ENCODE measurements at places on chromosomes 12 and 14. TPM values are rescaled to one million over a fixed set of nuclear protein-coding genes. Genes with fewer than 3 reads are reported as not detected.

FOXG1 gene
- not detected for total RNA-seq

AICDA gene
- not detected for total RNA-seq

MYH6 gene
- 1,823 TPM for total RNA-seq

- no peak overlapping the region for H3K27ac ChIP-seq
- no peak overlapping the region for H3K4me3 ChIP-seq
- DNase-seq = no peak
- H3K27me3 ChIP-seq = no peaks in the 10 kb centered on the region
Measured at GRCh38 chr14:82655770-82656169, 1122.1 kb upstream of the SEL1L start.

- no peak overlapping the region for H3K4me3 ChIP-seq
- H3K36me3 ChIP-seq = no peaks in the 10 kb centered on the region
- peaks cover 21% of the 10 kb centered on the region for H3K27me3 ChIP-seq
- DNase-seq = no peak
- no peak overlapping the region for H3K27ac ChIP-seq
Measured at GRCh38 chr14:94316692-94317091, 6.4 kb downstream of the SERPINA6 start.

GRCh38 chr12:15698377-15698871, 90.8 kb downstream of the EPS8 start:
- no peaks in the 10 kb centered on the region for H3K36me3 ChIP-seq
- no peak for DNase-seq
- H3K27me3 ChIP-seq = no peaks in the 10 kb centered on the region
- H3K4me3 ChIP-seq = peak overlapping the region; percentile 5

GRCh38 chr12:55925870-55926737, 1.6 kb downstream of the PYM1 start:
- peaks cover 16% of the 10 kb centered on the region for H3K36me3 ChIP-seq
- no peaks in the 10 kb centered on the region for H3K27me3 ChIP-seq
- H3K4me3 ChIP-seq = peak overlapping the region; percentile 83
- peaks cover 55% of the 10 kb centered on the region for H3K4me1 ChIP-seq

DNA sequence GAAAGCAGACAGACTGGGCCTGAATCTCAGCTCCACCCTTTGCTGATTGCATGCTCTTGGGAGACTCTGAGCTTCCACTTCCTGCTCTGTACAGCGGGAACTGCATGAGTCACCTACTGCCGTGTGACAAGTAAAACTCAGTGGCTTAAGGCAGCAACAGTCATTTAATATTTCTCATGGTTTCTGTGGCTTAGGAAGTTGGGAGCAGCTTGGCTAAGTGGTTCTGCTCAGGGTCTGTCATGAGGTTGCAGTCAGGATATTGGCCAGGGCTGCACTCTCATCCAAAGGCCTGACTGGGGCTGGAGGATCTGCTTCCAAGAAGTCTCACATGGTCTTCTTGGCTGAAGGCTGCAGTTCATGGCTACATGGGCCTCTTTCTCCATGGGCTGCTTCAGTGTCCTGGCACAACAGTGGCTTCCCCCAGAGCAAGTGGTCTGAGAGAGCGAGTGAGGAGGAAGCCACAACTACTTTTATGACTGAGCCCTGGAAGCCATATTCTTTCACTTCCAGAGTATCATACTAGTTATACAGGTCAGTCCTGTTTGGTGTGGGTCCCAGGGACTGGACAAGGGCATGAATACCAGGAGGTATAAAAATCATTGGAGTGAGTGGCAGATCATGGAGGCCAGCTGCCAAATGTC, 49.7 kb downstream of the FAM222A start:
- H3K4me1 ChIP-seq = peaks cover 23% of the 10 kb centered on the region
- H3K4me3 ChIP-seq = no peak overlapping the region
- DNase-seq = no peak
- no peaks in the 10 kb centered on the region for H3K36me3 ChIP-seq

DNA sequence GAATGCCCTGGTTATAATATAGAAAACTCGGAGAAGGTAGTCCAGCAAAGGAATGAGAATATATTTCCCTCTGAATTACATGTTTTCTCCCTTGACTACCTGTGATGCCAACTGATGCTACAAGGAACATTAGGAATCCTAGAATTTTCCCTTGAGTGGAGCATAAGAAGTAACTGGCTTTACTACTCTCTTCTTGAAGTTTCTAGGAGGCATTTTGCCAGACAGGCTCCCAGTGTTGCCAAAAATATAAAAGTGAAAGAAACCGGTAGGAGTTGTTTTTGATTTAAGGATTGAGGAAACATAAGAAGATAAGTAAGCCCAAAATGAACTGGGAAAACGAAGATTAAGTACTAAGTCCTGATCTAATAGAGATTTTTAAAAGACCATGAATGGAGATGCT, 693.4 kb downstream of the NOVA1 start:
- H3K4me1 ChIP-seq = no peaks in the 10 kb centered on the region
- H3K27me3 ChIP-seq = no peaks in the 10 kb centered on the region
- no peak for DNase-seq
- H3K4me3 ChIP-seq = no peak overlapping the region
- no peaks in the 10 kb centered on the region for H3K36me3 ChIP-seq
- H3K27ac ChIP-seq = no peak overlapping the region

GRCh38 chr12:103807561-103808238, 33.3 kb downstream of the NT5DC3 start:
- no peaks in the 10 kb centered on the region for H3K4me1 ChIP-seq
- no peaks in the 10 kb centered on the region for H3K27me3 ChIP-seq
- DNase-seq = no peak
- H3K4me3 ChIP-seq = no peak overlapping the region

- no peak for DNase-seq
- no peaks in the 10 kb centered on the region for H3K36me3 ChIP-seq
- no peaks in the 10 kb centered on the region for H3K27me3 ChIP-seq
- H3K27ac ChIP-seq = no peak overlapping the region
- no peak overlapping the region for H3K4me3 ChIP-seq
Measured at GRCh38 chr12:40117818-40118217, 11.9 kb upstream of the SLC2A13 start.

DNA sequence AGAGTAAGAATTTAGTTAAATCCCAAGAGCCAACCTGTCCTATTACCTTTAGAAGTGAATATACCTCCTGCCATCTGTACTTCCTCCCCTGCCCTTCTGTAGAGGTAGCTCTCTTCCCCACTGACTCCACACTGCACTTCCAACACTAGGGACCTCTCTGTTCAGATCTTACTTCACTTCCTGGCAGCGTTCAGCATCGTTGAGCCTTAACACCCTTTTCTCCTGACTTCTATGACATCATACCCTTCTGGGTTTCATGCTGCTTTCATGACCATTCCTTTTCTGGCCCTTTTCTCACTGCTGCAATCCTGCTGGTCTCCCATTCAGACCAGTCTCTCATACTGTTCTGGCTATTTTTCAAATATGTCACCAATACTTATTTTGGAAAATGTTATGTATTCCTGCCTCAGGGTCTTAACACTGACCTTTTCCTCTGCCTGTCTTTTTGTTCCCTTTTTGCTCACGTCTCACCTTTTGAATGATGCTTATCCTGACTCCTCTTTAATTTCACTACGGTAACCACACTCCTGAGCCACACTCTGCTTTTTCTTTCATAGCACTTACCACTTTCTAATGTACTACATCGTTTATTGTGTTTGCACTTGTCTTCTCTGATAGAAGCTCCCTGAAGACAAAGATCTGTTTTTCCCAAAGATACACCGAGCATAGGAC, 67.6 kb downstream of the PLEKHA5 start:
- no peak overlapping the region for H3K4me3 ChIP-seq
- no peak overlapping the region for H3K27ac ChIP-seq
- H3K27me3 ChIP-seq = no peaks in the 10 kb centered on the region
- H3K4me1 ChIP-seq = peaks cover 59% of the 10 kb centered on the region
- no peak for DNase-seq
- no peaks in the 10 kb centered on the region for H3K36me3 ChIP-seq

Measured in left ventricle myocardium inferior (tissue), 1 donor.